ENCODE measurements at places on chromosomes 16 and 17.
A peak's percentile ranks its signal among the peaks of the same experiment; 100 is the strongest.

GRCh38 chr16:21277927-21278706 is at the start of gene CRYM:
Gene CRYM, minus strand, starts transcription at chr16:21278290. Its CDS starts 39 bp downstream, at chr16:21278251.
- DNase-seq, result peak; percentile 56

DNA sequence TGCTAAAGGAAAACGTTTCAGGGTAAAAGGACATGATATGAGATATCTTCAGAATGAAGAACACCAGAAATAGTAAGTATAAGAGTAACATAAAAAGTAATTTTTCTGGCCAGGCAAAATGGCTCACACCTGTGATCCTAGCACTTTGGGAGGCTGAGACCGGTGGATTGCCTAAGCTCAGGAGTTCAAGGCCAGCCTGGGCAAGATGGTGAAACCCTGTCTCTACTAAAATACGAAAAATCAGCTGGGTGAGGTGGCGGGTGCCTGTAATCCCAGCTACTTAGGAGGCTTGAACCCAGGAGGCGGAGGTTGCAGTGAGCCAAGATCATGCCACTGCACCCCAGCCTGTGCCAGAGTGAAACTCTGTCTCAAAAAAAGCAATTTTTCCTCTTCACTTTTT is 56.6 kb upstream of the NFAT5 start:
- no peak for DNase-seq

GRCh38 chr16:86018941-86019340 is 120.0 kb downstream of the IRF8 start:
- no peak for DNase-seq

GRCh38 chr17:77280304-77281121 is 139.7 kb downstream of the SEC14L1 start:
- no peak for DNase-seq

DNA sequence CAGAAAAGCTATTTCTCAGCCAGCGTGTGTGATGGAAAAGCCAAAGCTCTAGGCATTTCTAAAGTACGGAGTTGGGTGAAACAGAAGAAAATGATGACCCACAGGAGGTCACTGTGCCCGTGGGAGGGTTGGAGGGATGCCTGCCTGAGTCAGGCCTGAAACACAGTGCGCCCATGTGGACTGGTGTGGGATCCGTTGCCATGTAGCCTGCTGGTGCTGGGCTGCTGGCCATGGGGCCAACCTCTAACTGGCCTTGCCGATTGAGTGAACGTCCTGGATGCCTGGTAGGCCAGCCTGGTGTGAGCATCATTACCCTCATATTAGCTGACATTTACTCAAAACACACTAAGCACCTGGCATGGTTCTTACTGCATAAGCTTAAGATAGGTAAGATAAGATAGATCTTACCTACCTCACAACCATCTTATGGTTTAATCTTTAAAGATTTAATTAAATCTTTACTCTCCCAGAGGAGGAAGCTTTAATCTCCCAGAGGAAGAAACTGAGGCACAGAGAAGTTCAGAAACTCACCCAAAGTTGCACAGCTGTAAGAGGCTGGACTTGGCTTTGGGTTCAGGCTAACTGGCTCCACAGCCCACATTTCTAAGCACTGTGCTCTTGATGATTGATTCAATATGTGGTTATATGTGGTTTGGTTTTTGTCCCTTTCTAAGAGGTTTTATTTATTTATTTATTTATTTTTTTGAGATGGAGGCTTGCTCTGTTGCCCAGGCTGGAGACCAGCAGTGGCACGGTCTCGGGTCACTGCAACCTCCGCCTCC is 15.7 kb downstream of the MGAT5B start:
- no peak for DNase-seq

- no peak for DNase-seq
Observed at GRCh38 chr17:45376171-45377005, 56.3 kb downstream of the ARHGAP27 start.

DNA sequence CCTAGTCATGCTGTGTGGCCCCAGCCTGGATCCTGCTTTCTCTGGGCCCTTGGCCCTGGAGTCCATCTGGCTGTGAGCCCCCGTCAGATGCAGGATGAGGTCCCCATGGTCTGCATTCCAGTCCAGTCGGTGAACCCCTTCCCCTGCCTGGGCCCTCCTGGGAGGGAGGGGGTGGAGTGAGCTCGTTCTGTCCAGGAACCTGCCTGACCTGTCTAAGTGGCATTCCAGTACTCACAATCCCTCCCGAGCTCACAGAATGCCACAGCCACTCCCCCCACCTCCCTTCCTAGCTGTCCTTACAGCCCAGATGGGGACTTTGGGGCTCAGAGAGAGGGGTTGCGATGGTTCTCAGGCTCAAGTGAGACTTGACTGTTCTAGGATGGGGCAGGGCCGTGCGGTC is 15.5 kb downstream of the SPNS2 start:
- DNase-seq, result no peak

- no peak for DNase-seq
Observed at GRCh38 chr16:10961231-10961630, 16.9 kb downstream of the CLEC16A start.

- no peak for DNase-seq
Observed at GRCh38 chr17:74222399-74222798, 9.0 kb downstream of the TTYH2 start.

- DNase-seq, result no peak
Observed at GRCh38 chr17:78947235-78948149, 22.3 kb upstream of the TIMP2 start.

DNA sequence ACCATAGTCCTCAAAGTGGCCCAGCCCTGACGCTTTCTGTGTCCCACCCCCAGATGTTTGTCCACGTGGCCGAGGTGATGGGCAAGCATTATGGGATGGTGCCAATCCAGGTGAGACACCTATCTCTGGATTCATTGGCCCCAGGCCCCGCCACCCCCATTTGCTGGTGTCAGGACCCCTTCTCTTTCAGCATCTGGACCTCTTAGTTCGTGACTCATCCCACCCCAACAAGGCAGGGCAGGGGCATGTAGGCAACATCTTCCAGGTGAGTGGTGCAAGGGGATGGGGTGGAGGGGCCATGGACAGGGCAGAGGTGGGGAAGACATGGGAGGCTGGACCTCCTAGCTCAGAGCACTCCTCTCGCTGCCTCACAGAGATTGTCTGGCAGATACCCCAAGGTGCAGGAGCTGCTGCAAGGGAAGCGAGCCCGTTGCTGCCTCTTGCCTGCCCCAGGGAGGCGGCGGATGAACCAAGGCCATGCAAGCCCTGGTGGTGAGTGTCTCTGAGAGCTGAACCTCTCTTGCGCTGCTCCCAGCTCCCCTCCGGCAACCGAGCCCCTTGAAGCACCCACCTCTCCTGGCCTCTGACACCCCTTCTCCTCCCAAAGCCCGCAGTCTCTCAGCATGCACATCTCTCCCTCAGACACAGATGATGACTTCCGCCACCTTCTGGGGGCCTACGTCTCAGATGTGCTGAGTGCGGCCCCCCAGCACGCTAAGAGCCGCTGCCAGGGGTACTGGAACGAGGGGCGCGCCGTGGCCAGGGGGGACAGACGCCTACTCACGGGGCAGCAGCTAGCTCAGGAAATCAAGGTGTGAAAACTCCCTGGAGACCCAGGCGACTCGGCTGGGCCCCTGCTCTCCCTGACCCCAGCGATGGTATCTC is 3.6 kb downstream of the RNF112 start:
- no peak for DNase-seq

DNA sequence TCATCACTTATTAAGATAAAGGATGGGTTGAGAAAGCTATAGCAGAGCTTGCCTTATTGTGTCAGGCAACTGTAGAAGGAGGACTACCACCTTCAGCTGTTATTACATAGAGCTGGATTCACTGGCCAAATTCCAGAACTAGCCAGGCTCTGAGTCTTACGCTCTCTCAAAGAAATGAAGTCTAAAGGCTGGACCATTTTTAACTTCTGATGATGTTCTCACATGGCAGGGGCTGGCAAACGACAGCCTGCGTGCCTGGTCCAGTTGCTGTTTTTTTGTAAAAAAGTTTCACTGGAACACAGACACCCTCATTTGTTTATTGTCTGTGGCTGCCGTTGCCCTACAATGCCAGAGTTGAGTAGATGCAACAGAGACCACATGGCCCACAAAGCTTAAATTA is 21.2 kb downstream of the TRAF4 start:
- no peak for DNase-seq

DNA sequence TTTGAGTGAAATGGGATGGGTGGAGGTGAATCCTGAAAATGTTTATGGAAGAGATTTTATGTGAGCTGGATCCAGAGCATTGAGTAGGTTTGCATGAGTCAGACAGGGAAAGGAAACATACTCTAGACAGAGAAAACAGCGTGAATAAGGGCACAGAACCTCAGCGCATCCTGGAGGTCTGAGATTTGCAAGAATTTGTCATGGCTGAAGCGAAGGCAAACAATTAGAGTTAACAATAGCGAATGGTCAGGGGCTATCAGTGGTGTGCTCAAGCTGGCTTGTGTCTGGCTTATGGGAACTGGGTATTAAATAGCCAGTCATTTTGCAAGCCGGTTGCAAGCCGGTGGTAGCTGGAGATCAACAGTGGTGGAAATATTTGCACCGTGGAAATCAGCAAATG is 36.4 kb downstream of the MAP2K6 start:
- DNase-seq, result no peak

DNA sequence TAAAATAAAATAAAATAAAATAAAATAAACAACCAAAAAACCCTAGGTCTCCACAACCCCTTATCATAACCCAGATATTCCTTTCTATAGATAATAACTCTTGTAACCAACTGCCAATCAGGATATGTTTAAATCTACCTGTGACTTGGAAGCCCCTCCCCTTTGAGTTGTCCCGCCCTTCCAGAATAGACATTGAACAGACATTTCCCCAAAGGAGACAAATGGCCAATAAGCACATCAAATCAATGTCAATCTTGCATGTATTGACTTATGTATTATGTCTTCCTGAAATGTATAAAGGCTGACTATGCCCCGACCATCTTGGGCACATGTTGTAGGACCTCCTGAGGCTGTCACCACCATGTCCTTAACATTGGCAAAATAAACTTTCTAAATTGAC is 1.5 kb upstream of the MAPK7 start:
- DNase-seq, result no peak

DNA sequence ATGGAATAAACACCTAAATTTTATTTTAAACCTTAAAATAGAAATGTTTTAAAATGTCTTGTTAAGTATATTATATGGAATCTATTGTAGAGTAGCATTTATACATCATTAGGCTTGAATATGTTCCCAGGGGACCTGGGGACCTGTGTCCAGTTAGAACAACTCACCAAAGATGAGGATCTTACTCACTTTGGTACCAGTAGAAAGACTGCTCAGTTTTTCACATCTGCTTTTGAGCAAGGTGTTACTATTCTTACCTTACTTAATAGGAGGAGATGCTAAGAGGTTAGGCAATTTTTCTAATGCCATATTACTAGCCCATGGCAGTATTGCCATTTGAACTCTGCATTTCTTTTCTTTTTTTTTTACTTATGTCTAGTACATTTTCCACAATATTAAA is 14.7 kb downstream of the STXBP4 start:
- DNase-seq, result no peak

DNA sequence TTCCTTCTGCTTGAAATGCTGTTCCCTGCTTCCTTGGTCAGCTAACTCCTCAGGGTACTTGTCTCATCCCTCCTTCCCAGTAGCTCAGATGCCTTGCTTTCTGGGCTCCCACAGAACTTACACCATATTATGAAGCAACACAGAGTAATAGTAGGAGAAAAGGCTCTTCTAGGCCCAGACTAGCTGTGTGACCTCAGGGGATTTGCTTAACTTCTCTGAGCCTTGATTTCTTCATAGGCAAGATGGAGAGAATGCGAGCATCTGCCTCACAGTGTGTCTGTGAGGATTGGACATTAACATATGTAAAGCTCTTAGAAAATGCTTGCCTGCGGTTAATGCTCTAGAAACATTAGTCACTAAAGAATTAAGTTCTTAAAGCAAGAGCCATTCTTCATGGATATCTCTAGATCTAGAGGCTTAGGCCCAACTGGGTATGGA is 22.3 kb upstream of the PECAM1 start:
- DNase-seq, result no peak

DNA sequence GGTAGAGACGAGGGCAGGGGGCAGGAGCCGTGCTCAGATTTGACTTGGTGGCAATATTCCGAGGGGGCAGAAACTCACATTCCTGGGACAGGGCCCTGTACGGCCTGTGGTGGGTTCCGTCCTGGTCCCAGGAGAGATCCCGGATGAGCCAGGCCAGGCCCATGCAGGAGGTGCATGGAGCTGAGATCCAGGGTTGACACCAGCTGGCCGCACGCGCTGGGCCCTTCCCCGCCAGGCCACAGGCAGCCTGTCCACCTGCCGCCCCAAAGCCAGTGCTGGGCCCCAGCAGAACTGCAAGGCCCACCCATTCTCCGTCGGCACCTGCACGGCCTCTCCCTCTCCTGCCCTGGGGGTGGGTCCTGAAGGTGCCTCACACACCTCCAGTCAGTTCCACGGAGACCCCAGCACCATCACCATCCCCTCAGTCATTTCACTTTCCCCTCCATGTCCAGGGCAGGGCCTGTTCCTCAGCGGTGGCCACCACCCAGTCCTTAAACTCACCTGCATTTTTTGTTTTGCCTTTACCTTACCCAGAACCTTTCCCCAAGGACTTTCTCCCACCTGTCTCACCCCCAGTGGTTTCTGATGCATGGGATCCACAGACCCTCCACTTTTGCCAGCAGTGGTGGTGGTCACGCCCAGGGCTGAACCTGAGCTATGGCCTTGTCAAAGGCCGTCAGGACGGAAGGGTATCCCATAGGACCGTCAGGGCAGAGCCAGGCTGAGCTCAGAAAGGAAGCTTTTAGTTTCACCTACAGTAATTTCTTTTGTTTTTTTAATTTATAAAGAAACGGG is 25.1 kb upstream of the CDH15 start:
- DNase-seq, result peak; percentile 7

DNA sequence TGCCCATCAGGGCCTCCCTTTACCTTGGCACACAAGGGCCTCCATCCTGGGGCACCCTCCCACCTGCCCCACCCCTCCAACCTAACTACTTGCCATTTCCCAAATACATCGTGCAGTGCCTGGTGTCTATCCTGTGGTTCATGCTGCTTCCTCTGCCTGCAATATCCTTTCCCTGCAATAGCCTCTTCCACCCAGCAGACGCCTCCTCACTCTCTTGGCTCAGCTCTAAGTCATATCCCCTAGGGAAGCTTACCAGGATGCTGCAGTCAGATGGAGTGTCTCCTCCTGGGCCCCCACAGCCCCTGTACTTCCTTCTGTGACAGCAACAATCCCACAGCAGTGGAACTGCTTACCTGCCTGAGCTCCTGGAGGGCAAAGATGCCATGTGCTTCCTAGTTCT is 36.7 kb downstream of the CCDC182 start:
- DNase-seq, result no peak

DNA sequence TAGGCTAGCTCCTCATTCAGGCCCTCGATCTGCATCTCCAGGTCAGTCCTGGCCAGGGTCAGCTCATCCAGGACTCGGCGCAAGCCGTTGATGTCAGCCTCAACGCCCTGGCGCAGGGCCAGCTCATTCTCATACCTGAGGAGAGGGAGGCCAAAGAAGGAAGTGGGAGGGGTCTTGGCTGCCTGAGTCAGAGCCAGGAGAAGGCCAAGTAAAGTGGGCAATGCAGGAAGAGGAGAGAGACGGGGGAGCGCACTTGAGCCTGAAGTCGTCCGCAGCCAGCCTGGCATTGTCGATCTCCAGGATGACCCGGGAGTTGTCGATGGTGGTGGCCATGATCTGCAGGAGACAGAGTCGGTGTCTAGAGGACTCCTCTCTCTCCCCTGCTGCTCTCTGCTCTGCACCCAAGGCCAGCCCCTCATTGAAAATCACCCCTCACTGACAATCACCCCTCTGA is 1.8 kb downstream of the KRT15 start:
- no peak for DNase-seq

GRCh38 chr16:4261557-4262172 is 11.2 kb downstream of the TFAP4 start:
- DNase-seq, result peak; percentile 42

All from GM06990 (cell line).